Sciatic nerve (tissue), 2 donors: ENCODE measurements at places on chromosomes 5 and 9.

DNA sequence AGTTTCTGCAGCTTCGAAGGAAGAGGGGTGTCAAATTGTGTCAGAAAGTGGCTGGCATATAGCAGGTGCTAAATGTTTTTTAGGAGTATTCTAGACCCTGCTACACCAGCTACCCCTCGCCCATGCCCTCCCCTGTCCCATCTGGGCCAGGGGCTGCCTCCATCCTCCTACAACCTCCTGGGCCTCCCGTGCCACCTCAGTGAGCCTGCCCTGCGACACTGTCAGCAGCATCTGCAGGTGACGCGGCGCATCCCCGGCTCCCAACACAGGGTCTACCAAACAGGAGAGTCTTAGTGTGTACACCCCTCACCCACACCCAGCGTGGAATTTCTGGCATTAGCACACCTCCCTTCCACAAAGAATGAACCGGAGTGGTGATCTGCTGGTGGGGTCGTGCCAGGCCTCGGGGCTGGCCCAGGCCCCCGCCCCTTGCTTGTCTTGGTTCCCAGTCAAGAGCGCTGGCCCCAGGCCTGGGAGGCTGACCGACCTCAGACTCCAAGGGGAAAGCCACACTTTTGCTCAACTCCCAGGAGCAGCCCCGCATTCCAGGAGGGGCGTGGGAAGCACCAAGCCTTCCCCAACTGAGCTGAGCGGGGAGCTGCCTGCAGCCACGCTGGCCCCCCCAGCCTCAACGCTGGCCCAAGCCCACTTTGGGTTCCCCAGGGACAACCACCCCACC lies 55.2 kb downstream of the NEURL1B start:
- no peak for DNase-seq

DNA sequence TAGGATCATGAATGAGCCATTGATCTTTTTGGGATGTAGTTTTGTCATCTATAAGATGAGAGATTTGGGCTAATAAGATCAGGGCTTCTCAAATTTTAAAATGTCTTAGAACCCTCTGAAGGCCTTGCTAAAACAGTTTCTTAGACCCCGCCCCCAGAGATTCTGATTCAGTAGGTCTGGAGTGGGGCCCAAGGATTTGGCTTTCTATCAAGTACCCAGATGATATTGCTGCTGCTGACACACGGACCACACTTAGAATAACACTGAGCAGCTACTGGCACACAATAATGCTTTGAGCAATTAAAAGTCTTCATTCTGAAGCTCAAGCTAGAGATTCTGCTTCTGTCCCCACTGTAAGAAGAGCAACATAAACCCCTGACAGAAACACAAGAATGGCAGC lies 216.7 kb downstream of the SMARCA2 start:
- no peak for DNase-seq

- peak; percentile 79 for DNase-seq
These were observed 142.7 kb upstream of the IER5L start for GRCh38 chr9:129320575-129321285.

DNA sequence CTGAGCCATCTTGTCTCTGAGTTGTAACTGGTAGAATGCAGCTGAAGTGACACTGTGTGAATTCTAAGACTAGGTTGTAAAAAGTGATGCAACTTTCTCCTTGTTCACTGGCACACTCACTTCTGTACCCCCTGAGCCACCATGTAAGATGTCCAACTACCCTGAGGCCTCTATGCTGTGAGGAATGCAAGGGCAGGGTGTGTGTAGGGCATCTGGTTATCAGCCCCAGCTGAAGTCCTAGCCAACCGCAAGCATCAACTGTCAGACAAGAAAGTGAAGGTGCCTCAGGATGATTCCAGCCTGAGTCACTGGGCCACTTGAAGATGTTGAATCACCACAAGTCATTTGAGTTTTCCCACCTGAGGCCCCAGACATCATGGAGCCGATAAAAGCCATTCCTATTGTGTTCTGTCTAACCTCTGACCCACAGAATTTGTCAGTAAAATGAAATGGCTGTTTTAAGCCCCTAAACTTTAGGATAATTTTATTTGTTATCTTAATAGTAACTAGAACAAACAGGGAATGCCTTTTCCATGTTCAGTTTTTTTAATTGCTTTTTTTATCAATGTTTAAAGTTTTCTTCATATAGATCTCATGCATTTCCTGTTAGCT lies 18.7 kb upstream of the RHOBTB3 start:
- no peak for DNase-seq

DNA sequence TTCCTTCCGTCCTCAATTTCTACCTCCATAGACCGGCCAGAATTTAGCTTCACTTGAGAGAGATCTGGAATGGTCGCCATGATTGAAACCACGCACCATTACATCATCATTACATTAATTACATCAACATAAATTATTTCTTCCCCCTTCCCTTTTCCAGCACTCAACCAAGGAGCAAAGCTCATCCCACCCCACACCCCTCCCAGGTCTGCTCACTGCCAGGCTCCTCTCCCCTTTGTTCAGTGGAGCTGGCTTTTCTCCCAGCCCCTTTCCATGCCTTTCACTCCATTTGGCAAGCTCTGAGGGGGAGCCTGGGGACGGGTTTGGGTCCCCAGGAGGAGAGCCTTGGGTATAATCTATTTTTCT lies 8.4 kb downstream of the RACK1 start:
- no peak for DNase-seq

DNA sequence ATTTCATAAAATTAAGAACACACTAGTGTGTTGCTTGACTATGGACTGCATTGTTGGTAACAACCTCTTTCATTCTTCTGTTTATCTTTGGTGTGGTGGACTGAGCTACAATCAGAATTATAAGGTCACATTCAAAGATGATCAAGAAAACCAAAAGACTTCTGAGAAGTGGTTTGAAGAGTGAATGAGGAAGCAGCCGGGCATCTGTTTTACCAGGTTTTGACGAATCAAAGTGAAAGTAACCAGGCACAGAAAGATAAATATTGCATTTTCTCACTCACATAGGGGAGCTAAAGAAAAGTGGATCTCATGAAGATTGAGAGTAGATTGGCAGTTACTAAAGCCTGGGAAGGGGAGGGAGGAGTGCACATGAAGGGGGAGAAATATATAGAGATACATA lies 589.1 kb downstream of the ZNF608 start:
- DNase-seq = no peak

GRCh38 chr9:78543353-78543752 lies 246.4 kb downstream of the PSAT1 start:
- no peak for DNase-seq

GRCh38 chr5:44048276-44048984 lies 340.8 kb downstream of the FGF10 start:
- DNase-seq = no peak

DNA sequence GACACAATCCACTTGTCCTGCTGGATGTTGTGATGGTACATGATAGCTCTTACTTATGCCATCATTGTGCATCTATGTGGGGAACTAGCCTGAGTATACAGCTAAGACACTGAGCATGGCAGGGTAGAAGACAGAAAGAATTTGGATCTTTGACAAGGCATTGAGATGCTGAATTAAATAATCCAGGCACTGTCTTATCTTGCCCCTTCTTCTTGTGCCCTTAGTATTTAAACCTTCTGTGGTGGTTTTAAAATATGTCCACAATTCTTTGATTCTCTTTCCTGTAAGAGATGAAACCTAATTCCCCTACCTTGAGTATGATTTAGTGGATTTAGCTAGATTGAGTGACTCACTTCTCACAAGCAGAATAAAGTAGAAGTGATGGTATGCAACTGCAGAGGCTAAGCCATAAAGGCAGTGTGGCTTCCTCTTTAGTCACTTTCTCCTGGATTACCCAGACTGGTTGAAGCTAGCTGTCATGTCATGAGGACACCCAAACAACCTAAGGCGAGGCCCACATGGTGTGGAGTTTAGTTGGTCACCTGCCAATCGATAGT lies 174.0 kb upstream of the NREP start:
- no peak for DNase-seq

- DNase-seq = no peak
These were observed 917.0 kb downstream of the MAT2B start for GRCh38 chr5:164422400-164422799.

DNA sequence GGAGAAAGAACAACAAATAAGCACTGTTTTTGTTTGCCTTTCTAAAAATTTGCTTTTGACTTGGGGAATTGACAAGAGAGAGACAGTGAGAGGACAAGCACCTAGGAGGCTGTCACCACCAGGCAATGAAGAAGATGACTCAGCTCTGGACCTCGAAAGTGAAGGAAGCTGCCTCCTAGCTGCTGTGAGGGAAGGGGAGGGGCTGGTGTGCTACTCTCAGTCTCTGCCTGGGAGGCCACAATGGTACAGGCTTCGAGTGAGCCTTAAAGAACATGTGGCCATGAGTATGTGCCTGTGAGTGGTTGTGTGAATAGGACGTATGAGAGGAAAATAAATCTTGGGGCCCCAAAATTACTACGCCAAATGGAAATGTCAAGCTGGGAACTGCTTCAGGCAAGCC lies 7.1 kb upstream of the PLK2 start:
- DNase-seq = no peak

GRCh38 chr9:78821126-78821822 lies 524.3 kb downstream of the PSAT1 start:
- no peak for DNase-seq

GRCh38 chr9:38000332-38000731 lies 68.7 kb downstream of the SHB start:
- no peak for DNase-seq

- DNase-seq = no peak
These were observed 61.4 kb downstream of the SNX24 start for GRCh38 chr5:122906768-122907167.

DNA sequence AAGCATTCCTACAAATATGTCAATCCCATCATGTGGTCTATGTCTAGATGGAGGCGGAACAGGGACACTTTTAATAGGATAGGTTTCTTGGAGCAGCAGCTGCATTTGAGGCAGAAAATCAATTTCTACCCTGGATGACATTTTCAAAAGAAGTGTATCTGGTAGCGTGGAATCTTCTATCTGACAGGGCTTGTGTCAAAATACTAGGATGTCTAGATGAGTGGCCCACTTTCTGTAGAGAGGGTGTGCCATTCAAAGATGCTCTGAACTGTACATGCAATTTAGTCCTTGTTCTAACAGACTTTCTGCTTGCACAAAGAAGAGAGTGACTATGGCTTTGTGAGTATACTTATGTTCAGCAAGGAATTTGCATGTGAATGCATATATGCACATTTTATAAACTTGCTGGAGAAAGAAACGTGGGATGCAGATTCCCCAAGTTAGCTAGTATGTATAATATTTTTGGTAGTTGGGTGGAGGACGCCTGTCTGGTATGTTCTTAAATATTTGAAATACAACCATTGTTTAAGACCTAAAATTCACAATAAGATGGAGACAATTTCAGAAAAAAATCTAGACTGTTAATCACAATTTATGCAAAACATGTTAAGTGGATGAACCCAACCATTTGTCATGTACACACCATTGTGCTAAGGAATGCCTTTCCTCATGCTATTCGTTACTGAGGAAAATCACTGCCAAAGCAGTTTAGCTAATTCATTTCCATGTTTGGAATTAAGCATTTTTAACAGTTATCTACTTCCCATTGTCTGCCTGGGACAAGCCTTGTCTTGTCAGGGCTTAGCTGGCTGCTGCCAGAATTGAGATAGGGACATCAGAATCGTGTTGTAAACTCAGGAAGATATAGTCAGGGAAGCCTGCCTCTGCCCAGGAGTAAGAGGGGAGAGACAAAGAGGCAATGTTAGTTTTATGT lies 129.1 kb upstream of the MEF2C start:
- DNase-seq = no peak

- no peak for DNase-seq
These were observed 148.4 kb downstream of the MAPKAP1 start for GRCh38 chr9:125558453-125559092.

DNA sequence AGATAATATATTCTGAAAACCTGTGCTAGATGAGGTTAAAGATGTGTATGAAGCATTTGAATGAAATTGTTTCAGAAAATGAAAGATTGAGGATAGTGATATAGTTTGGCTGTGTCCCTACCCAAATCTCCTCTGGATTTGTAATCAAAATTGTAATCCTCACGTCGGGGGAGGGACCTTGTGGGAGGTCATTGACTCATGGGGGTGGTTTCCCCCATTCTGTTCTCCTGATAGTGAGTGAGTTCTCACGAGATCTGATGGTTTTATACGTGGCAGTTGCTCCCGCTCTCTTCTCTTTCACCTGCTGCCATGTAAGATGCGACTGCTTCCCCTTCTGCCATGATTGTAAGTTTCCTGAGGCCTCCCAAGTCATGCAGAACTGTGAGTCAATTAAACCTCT lies 2.0 kb upstream of the TEX48 start:
- no peak for DNase-seq

DNA sequence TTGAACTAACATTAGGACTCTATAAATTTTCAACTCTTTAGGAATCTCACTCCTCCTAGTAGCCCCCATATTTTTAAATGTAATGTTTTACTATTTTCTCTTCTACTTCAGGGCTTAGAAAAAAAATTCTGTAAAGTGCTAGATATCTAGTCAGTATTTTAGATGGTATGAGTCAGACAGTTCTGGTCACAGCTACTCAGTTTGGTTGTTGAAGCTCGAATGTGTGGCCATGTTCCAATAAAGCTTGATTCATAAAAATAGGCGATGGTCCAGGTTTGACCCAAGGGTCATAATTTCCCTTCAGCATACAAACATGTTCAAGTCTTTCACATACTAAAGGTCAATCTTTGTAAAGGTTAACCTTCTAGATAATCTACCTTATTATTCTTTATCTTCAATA lies 566.0 kb upstream of the CDH18 start:
- no peak for DNase-seq

DNA sequence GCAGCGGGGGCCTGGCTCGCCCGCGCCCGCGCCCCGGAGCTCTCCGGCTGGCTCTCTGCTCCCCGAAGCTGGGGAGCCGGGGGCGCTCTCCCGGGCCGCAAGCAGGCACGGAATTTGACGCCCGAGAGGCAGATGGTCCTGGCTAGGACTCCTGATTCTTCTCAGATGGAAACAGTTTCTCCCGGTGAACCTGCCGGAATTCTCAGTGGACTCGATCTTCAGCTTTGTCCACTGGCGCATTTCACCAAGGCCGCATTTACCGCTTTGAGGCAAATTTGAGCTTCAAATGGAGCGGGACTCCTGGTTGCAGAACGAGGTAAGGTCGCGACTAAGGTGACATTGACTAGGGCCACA lies 305.7 kb upstream of the KCNN2 start:
- DNase-seq = no peak

DNA sequence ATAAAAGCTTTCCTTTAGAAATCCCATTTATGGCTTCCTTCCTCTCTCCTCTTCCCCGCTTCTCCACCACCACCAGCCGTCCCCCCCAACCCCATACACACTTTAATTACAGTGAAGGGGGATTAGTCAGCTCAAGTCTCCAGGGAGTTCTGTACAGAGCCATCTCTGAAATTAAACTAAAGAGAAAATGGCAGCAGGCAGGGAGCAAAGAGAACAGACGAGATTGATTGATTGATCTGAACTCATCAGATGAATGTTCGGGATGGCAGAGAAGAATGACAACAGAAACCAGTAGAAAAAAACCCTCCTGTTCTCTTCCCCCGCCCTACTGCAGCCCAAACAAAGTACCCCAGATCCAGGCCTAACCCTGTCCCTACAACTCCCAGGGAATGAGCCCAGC lies 241.7 kb upstream of the PANK3 start:
- no peak for DNase-seq

DNA sequence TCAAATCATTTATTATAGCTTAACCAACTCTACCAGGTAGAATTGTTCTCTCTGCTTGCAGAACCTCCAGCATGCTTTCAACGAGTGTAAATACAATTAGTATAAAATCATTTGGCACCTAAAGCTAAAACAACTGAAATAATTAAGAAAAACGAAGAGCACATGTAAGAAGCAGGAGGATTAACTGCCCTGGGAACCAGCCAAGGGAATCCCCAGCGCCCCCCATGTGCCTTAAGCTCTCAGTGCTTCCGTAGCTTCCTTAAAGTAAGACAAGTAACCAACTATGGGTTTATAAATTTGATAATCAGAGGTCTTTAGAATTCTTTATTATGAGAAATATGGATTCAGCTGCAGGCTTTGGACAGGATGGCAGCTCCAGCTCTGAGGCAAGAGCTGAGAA lies 402.4 kb downstream of the RAB3C start:
- DNase-seq = no peak
